Common myeloid progenitor, CD34-positive (primary cell): ENCODE measurements at places on chromosomes 7 and 10.

DNA sequence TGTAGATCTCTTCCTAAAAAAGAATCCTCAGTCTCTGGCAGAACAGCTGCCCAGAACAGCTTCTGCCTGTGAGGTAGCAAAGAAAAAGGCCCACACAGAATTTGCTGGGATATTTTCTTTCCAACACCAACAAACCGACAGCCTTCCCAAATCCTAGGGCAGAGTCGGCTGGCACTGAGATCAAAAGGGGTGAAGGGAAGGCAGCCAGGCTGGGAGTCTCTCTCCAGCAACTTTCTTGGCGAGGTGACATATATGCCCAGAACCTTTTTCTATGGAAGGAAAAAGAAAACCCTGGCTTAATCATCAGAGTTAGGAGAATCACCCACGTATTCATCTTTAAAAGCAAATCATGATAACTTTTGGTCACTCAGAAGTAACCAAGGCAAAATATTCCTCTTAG, 279.6 kb downstream of the DNAJB6 start:
- DNase-seq = no peak

DNA sequence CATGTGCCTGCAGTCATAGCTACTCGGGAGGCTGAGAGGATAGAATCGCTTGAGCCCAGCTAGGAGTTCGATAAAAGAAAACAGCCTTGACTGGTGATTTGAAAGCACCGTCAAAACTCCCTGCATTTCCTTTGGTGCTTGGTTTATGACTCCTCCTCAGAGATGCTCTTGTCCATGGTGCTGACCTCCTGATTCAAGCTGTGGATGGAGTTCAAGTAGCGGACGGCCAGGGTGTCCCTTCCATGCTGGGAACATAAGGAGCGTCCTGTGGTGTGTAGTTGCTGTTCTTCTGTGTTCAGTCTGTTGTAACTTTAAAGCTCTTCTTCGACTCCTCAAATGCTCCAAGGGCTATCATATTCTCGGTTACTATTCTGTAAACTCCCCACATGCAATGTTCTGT, 382.5 kb upstream of the KIAA1217 start:
- DNase-seq = peak; percentile 58

DNA sequence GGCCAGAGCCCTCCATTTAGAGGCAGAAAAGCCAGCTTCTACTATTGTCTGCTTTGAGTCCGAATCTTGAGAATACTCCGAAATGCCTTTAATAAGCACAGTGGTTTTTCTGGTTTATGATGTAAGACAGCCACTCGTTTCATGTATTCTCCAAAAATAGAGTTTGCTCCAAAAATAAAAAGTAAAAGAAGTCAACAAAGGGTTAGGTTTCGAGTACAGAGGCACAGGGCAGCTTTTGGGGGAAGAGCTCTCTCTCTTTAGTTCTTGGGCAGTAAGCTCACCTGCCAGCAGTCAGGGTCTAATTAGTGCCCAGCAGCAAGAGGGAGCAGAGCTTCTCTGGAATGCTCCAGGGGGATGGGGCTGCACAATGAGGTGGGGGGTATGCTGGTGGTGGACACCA, 20.2 kb downstream of the CREB3L2 start:
- no peak for DNase-seq

DNA sequence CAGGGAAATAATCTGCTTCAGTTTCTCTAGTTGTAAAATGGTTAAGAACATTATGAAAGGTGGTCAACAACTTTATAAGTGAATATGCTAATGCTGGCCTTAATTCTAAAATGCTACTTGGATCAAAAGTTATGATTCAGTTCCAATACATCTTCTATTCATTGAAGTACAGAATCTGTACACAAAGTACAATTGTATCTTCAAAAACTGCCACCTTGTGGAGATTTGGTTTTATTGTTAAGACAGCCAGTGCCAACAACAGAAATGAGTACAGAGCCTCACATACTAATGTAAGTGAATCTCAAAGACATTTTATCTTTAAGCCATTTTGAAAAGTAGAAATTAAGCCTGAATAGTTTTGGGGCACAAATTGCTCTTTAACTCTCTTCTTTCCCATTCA, 194.0 kb downstream of the CFTR start:
- peak; percentile 23 for DNase-seq

DNA sequence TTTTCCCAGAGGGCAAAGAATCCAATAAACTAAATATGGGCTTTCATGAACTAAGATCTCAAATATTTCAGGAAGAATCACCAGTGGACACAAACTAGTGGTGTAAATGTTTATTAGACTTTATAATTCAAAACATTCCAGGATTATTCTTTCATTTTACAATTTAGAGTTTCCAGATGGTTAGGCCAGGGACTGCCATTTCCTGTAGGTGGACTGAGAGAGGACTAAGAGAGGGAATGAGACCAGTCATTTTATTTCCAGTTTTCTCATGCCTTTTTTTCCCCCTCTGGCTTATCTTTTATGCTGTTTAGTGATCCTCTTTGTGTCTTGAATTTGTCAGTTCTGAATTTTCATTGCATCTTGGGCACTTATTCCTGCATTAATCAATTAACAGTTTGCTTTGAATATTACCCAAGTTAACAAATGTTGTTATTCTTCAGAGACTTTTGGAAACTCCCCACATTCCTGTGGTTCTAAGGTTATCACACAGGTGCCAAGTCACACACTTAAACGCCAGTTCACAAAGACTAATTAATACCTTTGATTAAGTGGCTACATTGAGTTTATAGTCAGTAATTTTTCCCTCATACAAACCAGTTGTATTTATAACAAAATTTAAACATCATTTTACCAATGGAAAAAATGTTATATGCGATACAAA, 12.3 kb downstream of the CISD1 start:
- DNase-seq = no peak

- no peak for DNase-seq
These were observed 14.9 kb upstream of the DNTT start for GRCh38 chr10:96289218-96289910.

DNA sequence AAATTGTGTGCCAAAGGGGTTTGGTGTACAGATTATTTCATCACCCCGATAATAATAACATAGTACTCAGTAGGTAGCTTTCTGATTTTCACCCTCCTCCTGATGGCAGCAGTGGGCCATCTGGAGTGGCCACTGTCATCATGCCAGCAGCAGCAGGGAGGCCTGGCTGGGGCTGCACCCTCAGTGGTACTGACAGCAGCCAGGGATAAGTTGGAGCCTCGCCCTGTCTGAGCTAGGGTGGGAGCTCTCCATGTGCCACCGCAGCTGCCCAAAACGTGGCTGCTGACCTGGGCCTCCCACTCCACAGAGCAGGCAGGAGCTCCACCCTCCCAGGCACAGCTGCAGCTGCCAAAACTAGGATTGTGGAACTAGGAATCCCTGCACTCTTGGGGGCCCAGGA, 700.8 kb upstream of the KCND2 start:
- DNase-seq = no peak

- DNase-seq = no peak
These were observed 48.6 kb downstream of the ARHGAP21 start for GRCh38 chr10:24674892-24675632.

- DNase-seq = no peak
These were observed 16.5 kb upstream of the KCND2 start for GRCh38 chr7:120256344-120257070.

DNA sequence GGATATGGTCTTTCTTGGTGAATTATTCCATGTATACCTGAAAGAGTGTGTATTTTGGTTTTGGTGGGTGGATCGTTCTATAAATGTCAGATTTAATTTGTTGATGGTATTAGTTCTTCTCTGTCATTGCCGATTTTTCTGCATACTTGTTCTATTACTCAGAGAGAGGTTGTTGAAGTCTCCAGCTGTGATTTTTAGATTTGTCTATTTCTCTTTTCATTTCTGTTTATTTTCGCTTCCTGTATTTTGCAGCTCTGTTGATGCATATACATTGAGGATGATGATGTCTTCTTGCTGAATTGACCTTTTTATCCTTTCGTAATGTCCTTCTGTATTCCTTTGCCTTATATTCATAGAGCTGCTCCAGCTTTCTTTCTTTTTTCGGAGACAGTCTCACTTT, 12.1 kb upstream of the BHLHA15 start:
- no peak for DNase-seq

GRCh38 chr10:132162590-132163277, 24.0 kb upstream of the DPYSL4 start:
- no peak for DNase-seq

DNA sequence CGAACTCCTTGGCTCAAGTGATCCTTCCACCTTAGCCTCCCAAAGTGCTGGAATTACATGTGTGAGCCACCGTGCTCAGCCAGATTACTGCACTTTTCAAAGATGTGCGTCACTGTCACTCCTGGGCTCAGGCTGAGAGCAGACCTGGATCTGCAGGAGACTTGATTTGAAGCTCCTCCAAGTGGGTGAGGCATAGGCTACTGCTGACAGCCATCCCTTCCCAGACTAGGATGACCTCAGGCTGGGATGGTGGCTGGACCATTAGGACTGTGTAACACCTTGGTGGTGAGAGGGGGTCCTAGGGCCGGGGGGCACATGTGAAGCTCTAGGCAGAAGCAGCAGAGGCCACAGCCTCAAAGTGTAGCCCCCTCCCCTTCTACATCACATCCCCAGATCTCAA, 8.2 kb upstream of the SRRM3 start:
- DNase-seq = no peak

DNA sequence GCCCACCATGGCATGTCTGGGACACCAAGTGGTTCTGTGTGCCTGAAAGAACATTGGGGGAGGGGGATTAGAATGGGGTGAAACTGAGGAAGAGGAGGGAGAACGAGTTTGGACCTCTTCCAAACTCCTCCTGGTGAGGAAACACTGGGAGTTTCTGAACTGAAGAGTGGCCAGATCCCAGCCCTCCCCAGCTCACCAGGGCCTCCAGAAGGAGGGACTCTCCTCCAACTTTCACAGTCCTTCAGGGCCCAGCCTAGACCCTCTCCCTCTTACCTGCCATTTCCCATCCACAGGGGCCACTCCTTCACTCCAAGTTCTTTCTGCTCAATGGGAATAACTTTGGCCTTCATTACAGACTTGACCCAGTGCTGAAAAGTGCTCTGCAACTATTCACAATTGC, 132.0 kb upstream of the FOXK1 start:
- DNase-seq = no peak

GRCh38 chr7:43119371-43120075, 7.1 kb downstream of the HECW1 start:
- no peak for DNase-seq

GRCh38 chr10:130345728-130346127, 209.5 kb downstream of the GLRX3 start:
- DNase-seq = no peak
